ENCODE measurements at places on chromosomes 2 and 18. TPM values are rescaled to one million over a fixed set of nuclear protein-coding genes. Genes with fewer than 3 reads are reported as not detected.

DNA sequence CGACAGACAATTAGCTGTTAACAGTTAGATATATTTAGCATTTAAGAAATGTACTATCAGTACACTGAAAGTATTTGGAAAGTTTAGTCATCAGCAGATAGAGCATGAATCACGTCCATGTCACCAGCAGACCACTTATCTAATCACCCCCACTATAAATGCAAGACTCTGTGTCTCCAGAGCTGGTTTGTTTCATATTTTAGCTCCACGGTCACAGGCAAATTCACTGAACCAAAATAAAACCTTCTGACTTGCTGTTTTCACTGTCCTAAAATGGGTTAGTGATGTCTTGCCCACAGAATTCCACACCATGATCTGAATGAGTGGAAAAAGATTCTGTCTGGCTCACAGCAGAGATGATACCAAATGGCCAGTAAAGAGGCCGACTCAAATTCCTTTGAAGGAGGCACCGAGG, 64.9 kb downstream of the CDH2 start:
- DNase-seq: no peak

DNA sequence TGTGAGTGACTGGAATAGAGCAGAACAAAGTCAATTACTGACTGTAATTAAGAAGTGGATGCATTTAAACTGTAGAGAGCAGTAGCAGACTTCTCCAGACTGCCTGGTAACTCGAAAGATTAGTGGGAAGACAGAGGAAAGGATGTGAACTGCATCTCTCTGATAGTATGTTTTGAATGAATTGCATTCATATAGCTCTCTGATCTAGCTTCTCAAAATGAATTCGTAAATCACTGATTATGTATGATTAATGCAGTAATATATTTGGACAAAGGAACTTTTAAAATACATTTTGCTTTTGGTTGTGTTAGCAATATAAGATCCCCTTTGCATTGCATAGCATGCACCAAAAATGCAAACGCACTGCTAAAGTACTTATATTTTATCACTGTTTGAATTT, 304.0 kb downstream of the ARHGAP15 start:
- peak; percentile 55 for DNase-seq

GRCh38 chr18:62586781-62587487, 64.1 kb downstream of the ZCCHC2 start:
- no peak for DNase-seq

GRCh38 chr2:169139145-169139544, 69.8 kb downstream of the DHRS9 start:
- DNase-seq: no peak

Gene GALNT3
- polyA plus RNA-seq: 25.4 TPM

DNA sequence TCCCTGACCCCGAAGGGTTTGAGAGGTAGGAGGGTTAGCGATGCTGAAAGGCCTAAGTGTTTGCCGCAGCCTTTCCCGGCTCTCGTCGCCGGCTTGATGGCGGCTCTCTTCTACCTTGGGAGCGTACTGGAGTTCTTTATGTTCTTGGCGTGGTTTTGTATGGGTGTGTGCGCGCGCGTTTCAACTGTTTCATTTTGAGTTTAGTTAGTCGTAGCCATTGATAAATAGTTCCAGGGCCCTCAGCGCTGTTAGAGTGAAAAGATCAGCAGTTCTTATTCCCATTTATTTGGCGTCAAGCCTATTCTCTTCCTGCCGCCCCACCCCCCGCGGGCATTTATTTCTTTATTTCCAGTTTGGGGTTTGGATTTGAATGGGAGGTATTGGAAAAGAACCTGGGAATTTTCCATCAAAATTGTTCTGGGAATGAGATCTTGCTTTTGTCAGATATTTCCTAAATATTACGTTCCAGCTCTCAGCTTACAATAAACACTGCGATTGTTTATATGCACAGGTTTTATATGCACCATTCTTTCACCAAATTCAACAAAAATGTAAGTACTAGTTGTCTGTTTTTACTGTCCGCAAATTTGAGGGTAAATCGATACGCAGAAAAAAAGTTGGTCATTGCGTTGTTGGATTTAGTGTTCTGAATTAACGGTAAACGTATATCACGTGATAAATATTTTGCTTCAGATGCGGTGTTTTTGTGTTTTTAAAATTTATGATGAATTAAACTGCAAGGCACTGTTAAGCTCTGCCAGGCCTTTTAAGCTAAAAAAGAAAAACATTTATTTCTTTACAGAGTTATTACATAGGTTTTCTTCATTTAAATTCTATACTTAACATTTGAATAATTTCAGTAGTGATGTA, 954 bp downstream of the CCNT2 start:
- DNase-seq: no peak

Gene ST6GAL2
- polyA plus RNA-seq: 3.2 TPM

Gene DLX2
- polyA plus RNA-seq: not detected

Gene DNAH6
- polyA plus RNA-seq: 4.6 TPM

GRCh38 chr18:13427354-13427753, 208.8 kb downstream of the LDLRAD4 start:
- DNase-seq: no peak

Gene KLHL14
- 0.96 TPM for polyA plus RNA-seq

DNA sequence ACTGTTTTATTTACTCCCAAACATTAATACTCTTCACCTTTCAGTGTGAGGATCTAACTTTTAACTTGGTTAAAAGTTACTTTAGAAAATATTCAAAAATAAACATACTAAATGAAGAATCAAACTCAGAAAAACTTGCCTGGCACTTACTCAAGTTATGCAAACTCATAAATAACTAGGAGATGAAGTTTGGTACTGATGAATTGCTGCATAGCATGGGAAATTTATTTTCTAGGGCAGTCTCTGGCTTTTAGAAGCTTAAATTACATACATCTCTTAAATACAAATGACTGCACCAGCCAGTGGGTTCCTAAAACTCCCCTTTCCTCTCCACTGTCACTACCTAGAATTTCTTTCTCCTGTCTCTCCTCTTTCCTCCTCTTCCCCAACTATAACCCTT, 46.7 kb upstream of the CREB1 start:
- DNase-seq: no peak

Gene SCYGR1
- not detected for polyA plus RNA-seq

Gene PLB1
- 2.1 TPM for polyA plus RNA-seq

Gene NGEF
- polyA plus RNA-seq: 2.9 TPM

Gene MAP2
- polyA plus RNA-seq: 9.4 TPM

Gene RAD51AP2
- 0.67 TPM for polyA plus RNA-seq

All from right lung (tissue), 10 donors.